Stimulated activated CD8-positive, alpha-beta memory T cell treated with anti-CD3 and anti-CD28 coated beads, Interleukin-4, amount 100 ng/mL, for 48 hours (primary cell): ENCODE measurements at places on chromosomes 3 and 15.

DNA sequence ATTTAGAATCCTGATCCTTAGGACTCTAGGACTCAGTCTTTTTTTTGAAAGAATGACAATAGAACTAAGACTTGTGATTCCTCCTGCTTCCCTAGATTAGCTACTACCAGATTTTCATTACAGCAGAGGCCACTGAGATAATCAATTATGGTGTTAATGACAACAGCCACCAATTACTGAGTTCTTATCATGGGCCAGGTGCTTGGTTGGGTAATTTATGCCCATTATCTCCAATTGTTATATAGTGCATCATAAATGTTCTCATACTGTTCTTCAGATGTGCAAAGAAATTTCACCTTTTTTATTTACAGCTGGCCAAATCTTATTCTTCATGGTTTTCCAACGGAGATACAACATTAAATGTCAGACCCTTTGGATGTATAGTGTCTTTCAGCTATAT is 162.9 kb upstream of the CMC1 start:
- DNase-seq, result no peak

- DNase-seq, result no peak
Observed at GRCh38 chr15:94036156-94036555, 195.2 kb upstream of the MCTP2 start.

DNA sequence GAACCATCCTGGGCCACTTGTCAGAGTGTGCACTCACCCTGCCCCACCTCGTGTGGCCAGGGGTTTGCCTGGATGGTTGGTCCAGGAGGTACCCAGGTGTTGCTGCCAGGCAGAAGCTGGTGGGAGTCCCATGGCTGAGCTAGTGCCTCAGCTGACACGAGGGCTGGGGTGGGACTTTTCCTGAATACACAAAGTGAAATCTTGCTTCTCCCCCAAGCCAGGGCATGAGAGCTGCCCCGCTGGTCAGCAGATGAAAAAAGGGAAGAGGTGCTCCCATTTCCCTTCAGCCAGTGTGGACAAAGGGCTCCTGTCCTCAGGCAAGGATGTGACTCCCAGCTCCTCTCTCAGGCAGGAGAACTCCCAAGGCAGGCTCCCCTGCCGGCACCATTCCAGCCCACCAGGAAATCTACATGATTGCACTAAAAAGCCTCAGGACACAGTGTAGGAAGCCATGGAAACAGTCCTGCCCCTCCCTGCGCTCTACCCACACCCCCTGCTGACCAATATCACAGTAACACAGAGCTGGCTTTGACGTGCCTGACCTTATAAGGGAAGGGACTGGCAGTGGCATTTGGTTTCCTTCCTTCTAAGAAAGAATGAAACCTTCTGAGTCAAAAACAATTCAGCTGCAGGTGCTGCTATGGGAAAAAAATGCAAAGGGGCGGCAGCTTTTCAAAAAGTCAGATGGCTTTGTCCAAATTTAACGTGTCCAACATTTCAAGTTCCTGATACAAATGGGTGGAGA is 33.9 kb downstream of the MYO5C start:
- DNase-seq, result peak; percentile 74

GRCh38 chr3:43534675-43535074 is 87.1 kb downstream of the ANO10 start:
- no peak for DNase-seq

GRCh38 chr3:119555309-119555735 is 4.1 kb downstream of the CD80 start:
- no peak for DNase-seq

DNA sequence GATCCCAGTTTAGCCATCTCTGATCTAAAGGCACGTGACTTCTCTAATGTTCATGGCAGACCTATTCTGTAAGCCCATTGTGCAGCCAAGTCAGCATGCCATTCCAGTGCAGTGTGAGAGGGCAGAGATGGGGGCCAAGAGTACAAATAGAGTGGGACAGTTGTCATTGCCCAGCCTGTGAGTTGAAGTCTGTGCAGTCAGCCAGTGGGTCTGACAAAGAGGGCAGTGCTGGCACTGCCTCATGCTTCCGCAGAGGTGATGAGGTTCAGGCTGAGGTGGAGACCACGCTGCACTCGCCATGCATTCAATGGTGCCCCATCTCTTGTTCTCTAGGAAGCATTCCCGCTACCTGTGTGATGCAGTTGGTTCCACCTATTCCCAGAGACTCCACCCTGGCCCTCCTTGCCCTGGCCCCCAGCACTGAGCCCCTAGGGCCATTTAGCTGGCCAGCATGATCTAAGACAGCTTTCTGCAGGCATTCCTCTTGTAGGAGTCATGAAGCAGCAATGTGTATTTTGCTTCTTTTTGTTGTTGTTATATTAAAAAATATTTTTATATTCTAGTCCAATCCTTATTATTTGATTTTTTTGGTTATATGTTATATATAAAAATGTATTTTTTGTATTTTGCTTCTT is 3.7 kb downstream of the MRAS start:
- DNase-seq, result no peak

- DNase-seq, result no peak
Observed at GRCh38 chr3:21835264-21835663, 84.3 kb upstream of the ZNF385D start.

DNA sequence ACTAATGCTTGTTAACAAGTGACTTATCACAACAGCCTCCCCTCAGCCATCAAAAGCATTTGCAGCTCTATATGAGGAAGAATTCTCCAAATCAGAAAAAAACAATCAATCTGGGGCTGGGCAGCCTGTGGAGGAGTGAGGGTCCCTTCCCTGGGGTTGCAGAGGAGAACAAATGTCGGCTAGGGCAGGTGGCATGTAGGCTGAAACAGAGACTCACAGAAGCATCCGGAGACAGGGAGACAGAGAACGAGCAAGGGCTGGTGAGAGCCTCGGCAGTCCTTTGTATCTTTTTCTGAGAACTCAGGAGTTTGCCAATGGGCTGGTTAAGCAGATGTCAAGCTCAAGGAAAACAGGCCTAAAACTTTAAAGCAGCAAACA is 15.8 kb downstream of the ITGA11 start:
- no peak for DNase-seq

DNA sequence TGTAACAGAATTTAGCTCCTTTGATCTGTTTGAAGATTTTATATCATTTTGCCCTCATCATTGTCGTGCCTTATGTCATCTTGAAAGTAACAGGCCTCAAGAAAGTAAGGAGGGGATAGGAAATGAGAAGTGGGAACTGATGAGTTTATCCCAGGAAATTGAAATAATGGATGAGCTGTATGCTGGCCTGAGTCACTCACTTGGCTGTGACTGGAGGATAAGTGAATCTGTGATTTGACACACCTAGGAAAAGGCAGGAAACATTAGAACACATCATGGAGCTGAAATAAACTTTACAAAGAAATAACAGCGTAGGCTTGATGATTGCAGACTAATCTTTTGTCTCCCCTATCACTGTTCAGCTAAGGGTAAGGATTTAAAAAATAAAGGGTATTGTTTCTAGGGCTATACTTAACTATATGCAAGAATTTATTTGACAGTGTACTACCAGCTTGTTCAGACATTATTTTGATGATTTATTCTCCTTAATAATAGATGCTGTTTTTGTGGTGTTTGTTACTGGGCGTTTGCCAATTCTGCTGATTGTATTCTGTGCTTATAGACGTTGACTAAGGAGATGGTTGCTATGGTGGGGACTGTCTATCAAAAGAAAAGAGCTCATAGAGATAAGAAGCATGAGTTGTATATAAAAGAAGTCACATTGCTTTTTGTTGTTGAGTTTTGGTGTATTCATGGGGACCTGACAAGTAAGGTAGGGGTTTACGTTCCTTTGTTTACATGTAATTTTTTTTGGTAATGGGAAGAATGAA is 105.6 kb upstream of the ROPN1 start:
- DNase-seq, result no peak

DNA sequence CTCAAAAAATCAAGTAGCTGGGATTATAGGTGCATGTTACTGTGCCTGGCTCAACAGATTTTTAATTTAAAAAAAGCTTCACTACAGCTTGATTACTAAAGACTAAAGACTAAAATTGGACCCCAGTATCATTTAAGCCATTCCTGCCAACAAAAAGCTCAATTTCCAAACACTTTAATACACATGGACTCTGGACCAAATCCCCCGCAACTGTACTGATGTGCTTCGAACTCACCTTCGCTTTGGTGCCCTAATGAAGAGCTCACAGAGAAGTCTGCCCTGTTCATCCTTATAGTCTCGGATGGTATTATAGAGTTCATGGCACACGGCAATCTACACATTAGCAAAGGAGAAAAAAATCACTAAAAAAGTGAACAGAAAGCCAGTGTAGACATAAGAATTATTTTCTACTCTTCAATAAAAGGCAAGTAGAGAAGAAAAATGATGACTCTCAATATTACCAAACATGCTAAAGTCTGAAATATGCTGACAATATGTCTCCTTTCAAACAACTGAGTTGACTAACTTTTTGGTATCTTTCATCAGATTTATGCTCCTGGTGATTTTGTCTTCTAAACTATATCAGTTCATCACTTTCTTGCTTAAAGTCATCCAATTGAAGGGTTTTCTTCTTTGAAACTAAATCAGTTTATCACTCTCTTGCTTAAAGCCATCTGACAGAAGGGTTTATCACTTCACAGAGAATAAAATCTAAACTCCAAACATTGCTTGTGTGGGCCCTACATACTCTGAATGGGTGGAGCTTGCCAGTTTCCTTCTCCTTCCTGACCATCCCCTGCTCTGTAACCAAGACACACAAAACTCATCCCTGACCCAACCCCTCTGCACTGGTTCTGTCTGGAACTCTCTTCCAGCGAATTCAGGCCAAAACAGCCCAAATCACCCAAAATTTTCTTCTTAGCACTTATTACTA is 7.2 kb downstream of the PBRM1 start:
- no peak for DNase-seq

DNA sequence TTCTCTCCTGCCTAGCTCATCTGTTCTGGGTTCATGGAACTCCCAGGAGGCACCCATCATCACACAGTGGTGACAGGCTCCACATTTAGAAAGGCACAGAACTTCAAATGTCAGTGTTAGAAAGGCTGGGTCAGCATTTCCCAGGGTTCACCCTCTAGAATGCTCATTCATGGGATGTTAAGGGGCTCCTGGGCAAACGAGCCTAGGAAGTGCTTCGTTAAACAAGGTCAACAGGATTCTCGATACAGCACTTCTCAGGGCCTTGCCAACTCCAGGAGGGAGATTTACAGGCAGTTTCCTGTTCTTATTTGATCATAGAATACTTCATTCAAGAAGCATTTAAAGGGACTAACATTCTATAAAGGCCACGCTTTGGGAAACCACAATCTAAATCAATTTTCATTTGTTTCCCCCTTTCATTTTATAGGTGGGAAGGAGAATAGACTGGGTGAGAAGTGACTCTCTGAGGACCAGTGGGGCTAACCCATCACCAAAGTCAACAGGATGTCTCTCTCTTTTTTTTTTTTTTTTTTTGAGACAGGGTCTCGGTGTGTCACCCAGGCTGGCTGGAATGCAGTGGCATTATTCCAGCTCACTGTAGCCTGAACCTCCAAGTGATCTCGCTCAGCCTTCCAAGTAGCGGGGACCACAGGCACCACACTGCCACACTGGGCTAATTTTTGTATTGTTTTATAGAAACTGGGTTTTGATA is 14.3 kb downstream of the IGDCC4 start:
- DNase-seq, result no peak

DNA sequence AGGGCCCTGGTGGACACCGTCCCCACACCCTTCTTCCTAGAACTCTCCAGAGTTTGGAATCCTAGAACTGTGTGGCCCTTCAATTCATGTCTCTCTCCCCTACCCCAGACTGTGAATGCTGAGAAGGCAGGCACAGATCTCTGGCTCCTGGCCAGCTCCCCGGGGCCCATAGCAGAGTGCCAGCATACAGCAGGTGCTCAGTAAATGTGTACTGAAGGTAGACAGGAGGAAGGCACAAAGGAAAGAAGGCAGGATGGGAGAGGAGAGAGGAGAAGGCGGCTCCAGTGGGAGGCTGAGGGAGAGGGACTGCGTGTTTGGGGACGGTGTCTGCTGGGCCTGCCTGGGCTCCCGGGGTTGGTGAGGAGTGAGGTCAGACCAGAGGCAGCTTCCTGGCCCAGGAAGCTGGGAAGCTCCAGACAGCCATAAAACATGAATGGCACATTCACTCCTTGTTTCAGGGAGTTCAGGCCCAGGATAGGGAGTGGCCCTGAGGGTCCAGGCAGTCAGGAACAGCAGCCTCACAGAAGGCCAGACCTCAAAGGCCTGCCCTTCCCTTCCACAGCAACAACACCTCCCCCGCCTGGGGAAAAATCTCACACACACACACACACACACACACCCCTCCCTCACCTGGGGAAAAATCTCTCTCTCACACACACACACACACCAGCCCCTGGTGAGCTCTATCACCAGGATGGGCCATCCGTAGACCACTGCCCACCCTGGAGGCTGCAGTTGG is 137.1 kb upstream of the PRR20G start:
- DNase-seq, result peak; percentile 12

- DNase-seq, result no peak
Observed at GRCh38 chr3:52283306-52283705, 4.3 kb upstream of the GLYCTK start.

- peak; percentile 39 for DNase-seq
Observed at GRCh38 chr3:33417066-33417673, 23.0 kb downstream of the UBP1 start.

DNA sequence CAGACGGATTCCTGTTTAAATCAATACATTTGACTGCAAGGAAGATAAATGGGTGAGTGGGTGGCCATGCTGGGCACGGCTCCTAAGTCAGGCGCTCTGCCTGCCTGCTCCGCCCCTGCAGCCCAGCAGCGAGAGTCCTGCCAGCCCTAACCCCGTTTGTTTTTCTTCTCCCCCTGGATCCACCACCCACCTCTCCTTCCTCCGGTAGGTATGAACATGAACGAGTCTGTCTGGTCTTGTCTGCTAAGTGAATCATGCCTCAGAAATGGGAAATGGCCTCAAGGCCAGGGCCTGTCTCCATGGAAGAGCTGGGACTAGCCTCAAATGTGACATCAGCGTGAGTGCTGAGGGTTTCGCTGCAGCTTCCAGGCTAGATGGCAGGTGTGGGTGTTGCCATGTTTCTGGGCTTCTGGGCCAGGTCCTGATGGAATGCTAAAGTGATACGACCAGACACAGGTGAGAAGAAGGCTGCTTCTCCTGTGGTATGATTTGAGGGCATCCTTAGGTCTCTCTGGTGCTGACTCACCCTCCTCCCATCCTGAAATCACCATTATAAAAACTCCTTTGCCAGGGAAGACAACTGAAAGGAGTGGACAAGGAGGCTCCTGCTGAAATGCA is 5.6 kb upstream of the FEM1B start:
- DNase-seq, result no peak

GRCh38 chr3:8438507-8439079 is 63.0 kb upstream of the LMCD1 start:
- no peak for DNase-seq

GRCh38 chr3:126867863-126868200 is 115.1 kb upstream of the PLXNA1 start:
- DNase-seq, result no peak

- no peak for DNase-seq
Observed at GRCh38 chr3:15462451-15462850, 35.1 kb downstream of the EAF1 start.

- no peak for DNase-seq
Observed at GRCh38 chr3:8652324-8652987, 7.9 kb upstream of the SSUH2 start.

GRCh38 chr3:129016356-129016719 is 15.2 kb downstream of the EFCC1 start:
- peak; percentile 67 for DNase-seq

- no peak for DNase-seq
Observed at GRCh38 chr3:109640146-109640652, 302.9 kb upstream of the DPPA4 start.
